COLO829 (cell line): ENCODE measurements at places on chromosomes 11 and 22.

- no peak for DNase-seq
Observed at GRCh38 chr11:11446564-11446963, 93.5 kb upstream of the CSNK2A3 start.

DNA sequence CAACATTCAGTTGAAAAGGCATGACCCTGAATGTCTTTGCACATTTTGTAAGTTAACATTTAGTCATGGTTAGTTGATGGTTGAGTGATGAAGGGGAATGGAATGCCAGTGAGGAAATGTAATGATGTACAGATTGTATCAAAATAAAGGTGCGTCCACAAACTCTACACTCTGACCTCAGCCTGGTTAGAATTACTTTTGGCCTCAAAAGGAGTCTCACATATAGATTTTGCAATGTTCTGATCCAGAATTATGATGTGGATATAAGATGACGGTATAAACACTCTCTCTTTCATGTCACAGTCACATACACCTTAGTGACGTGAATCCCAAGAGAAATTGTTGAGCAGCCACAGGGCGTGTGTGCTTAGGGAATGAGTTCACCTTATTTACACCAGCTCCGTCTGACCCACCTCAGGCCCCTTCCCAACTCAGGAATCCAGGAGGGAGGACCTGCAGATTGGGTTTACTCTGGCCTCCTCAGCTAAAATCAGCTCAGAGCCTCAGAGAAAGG lies 100.1 kb downstream of the RDX start:
- DNase-seq = peak; percentile 28

GRCh38 chr11:114448749-114449482 lies 9.6 kb downstream of the REXO2 start:
- no peak for DNase-seq

- no peak for DNase-seq
Observed at GRCh38 chr11:124167826-124168231, 15.3 kb upstream of the OR10D3 start.

- DNase-seq = no peak
Observed at GRCh38 chr11:129352676-129353075, 23.0 kb upstream of the BARX2 start.

- DNase-seq = peak; percentile 71
Observed at GRCh38 chr11:8809241-8809938, 101.6 kb upstream of the AKIP1 start.

DNA sequence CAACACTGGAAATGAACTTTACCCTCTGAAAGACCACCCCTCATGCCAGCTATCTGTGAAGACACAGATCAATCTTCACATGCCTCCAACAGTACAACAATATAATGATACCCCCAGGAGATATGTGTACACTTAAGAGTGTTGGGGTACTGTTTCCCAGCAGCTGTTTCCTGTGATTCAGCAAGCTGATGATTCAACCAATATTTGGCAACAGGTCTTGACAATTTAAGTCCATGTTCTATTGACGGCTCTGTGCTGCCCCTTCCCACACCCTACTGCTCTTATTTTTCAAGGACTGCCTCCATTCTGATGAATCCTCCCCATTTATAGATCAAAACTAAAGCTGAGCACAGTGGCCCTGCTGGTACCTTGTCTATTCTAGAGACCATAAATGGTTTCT lies 6.6 kb downstream of the SNX19 start:
- DNase-seq = no peak

- no peak for DNase-seq
Observed at GRCh38 chr11:127074151-127074761, 73.7 kb upstream of the KIRREL3 start.

DNA sequence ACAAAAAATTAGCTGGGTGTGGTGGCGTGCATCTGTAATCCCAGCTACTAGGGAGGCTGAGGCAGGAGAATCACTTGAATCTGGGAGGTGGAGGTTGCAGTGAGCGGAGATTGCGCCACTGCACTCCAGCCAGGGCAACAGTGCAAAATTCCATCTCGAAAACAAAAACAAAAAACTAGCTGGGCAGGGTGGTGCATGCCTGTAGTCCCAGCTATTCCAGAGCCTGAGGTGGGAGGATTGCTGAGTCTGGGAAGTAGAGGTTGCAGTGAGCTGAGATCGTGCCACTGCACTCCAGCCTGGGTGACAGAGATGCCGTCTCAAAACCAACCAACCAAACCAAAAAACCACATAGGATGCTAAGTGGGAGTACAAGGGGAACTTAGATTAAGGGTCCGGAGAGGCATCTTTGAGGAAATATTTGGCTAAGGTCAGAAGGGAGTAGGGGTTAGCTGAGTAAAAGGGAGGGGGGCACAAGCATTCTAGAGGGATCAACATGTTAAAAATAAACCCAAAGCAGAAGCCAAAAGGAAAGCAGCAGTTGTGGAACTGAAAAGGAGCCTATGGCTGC lies 10.2 kb downstream of the PHF5A start:
- DNase-seq = no peak

- DNase-seq = no peak
Observed at GRCh38 chr22:46057246-46058090, 80.5 kb upstream of the WNT7B start.

DNA sequence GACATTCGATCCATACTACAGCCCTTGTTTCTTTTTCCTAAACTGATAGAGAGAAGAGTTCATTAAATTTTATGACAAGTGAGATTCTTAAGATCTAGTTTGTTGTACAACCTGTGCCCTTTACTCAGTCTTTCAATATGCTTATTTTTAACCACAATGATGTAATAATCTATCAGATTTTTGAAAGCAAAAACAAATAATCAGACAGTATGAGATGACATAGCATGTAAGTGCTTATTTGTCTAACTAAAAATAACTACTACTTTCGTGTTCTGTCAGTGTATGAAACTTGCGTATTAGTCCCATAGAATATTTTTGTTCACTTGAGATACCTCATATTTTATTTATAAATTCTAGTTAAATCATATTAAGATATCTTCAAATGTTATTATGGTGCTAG lies 33.2 kb downstream of the RAB39A start:
- no peak for DNase-seq

- DNase-seq = no peak
Observed at GRCh38 chr11:12966002-12966401, 43.1 kb upstream of the RASSF10 start.

- DNase-seq = peak; percentile 44
Observed at GRCh38 chr11:126391970-126392632, 36.6 kb downstream of the ST3GAL4 start.

DNA sequence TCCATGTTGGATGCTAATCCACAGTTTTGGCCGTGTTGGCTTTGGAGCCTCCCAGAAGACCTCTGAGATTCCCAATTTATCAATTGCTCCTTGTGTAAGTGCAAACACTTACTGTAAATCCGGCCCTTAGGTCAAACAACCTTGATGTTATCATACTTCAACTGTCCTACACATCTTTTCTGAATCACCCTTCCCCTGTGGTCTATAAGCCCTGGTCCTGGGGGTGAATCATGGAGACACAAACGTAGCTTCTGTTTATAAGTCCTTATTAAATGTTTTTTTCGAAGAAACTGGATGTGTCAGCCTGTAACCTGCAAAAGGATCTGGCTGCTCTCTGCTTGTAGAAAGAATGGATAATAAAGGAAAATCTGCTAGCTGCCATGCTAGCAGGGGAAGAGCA lies 1.7 kb upstream of the IL10RA start:
- peak; percentile 34 for DNase-seq

GRCh38 chr11:132848336-132848735 lies 684.0 kb downstream of the OPCML start:
- no peak for DNase-seq

DNA sequence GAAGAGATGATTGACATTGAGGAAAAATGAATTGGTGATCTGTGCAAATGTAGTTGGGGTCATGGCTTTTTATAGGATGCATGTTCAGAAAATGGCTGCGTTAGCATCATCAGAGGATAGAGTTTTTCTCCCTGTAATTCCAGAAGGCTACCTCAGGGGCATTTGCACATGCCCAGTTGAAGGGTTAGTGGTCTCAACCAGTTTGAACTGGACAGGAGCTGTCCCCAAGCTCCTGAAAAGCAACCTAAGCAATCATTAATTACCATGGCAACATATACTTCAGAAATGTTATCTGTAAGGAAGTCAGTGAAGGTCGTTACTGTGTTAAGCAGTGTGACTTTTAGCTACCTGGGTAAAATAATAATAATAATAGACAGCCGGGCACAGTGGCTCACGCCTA lies 29.3 kb downstream of the TUG1 start:
- DNase-seq = no peak

DNA sequence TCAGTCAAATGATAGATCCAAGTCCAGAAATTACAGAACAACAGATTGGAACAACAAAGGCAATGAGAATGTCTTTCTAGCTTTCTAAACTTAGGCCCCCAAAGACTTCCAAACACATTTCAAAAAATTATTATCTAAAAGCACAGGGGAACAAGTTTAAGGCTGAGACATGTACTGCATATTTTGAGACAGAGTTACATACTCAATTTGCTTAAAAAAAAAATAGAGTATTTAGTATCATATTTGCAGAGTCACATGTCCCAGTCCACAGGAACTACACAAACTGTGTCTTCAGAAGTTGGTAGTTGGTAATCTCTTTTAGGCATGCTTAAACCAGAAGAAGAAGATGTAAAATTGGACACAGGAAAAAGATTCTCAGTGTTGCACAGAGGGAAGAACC lies 127.2 kb downstream of the MAML2 start:
- DNase-seq = no peak

DNA sequence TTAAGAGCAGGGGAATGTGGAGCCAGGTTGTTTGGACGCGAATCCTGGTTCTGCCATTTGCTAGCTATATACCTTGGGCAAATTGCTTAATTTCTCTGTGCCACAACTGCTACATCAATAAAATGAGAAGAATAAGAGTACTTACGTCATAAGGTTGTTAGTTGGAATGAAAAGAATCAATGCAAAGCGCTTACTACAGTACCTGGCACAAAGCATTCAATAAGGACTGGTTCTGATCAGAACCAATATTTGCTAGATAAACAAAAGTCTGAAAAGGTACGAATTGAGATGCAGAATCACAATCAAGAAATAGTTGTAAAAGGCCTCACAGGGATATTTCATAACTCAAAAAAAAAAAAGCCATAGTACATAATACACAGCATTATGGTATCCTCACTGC lies 11.2 kb downstream of the AMBRA1 start:
- no peak for DNase-seq

DNA sequence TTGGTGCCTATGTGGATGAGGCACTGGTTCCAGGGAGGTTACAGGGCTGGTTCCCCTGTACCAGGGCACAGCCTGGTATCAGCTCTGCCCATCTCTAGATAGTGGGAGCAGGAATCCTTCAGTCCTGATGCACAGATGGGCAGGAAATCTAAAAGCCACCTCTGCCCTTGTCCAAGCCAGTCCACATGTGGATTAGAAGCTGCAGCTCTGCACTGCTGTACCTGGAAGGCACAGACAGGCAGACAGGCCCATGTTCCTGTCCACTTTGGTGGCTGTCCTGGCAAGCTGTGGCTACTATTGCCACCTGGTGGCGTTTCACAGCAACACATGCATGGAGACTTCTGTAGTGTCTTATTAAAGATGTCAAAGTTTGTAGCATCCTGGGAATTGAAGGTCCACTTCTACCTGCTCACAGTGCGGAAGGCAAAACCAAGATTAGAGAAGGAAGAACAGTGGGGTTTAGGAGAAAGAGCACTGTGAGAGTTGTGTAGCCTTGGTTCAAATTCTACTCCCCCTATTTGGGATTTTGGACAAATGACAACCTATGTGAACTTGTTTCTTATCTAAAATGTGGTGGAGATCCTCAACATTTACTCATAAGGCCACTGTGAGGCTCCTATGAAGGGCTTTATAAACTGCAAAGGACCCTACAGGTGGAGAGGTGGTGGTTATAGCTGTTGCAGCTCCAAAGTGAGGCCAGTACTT lies 30.1 kb downstream of the NAV2 start:
- peak; percentile 50 for DNase-seq

DNA sequence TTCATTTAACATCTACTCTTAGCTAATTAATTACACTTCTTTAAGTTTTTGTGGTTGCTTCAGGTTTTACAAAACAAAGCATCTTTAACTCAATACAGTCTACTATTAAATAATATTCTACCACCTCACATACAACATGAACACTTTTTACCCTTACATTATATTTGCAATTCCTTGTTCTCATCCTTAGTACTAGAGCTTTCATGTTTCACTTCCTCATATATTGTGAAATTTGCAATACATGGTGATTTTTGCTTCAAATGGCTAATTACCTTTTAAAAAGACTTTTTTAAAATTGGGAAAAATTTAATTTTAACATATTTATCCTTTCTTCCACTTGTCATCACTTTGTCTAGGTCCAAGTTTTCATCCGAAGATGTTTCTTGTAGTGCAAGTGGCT lies 37.5 kb downstream of the RSF1 start:
- DNase-seq = no peak

- DNase-seq = no peak
Observed at GRCh38 chr11:105609832-105610781, at the start of gene GRIA4. GRIA4 (plus strand) TSS chr11:105610073; CDS start chr11:105610998, 925 bp downstream.

DNA sequence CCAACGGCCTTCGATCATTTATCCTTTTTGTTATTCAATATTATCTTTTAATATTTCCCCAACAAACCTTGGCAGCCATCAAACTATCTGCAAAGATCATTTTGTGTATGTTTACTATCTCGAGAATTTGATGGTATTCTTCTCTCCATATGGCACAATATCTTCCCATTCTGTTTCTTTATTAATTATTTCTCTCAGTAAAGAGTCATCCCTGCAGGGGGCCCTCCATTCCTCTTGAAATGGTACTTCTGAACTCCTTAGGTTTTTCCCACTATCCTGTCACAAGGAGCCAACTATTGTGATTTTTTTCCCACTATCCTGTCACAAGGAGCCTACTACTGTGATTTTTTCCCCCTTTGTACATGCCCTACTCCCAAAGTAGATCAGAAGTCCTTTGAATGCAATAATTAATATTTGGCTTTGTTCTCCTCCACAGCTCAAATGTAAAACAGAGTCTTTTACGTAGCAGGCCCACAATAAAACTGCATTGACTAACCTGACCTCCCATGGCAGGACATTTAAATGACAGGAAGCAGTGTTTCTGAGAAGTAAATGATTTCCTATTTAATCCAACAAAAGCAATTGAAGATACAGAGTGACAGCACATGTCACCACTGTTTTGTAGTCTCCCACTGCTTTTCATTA lies 43.3 kb downstream of the PDGFD start:
- DNase-seq = no peak

DNA sequence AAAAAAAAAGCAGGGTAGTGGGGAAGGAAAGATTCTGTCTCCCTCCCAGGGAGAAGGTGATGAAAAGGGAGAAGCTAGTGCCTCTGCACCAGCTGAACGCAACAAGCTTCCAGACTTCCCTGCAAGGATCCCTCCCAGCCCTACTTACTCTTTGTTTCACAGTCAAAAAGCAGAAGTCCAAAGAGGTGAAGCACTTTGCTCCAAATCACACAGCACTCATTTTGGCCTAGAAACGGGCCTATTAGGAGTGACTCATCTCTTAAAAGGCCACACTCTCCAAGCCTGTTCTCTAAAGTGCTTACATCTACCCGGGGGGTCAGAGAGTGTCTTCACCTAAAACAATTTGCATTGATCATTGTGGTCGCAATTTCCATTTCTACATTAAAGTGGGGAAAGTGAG lies 17.7 kb upstream of the GRK3 start:
- no peak for DNase-seq

DNA sequence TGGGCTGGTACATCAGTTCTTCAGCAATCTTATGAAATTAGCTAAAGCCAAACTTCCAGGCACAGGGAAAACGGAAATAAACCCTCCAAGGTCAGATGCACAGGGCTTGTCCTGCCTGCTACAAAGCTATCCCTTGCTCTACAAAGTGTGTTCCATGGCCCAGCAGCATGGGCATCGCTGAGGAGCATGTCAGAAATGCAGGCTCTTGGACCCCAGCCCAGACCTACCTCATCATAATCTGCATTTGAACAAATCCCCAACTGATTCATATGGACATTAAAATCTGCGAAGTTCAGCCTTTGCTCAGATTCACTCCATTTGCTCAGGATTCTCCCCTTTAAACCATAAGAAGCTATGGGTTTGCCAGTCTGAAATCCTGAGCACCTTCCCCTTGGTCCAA lies 129.7 kb upstream of the CSNK2A3 start:
- no peak for DNase-seq
